ENCODE measurements at places on chromosomes 12 and 14. TPM values are rescaled to one million over a fixed set of nuclear protein-coding genes. Genes with fewer than 3 reads are reported as not detected.

The ANKS1B gene
- 16.5 TPM for total RNA-seq

The ADAMTS20 gene
- 0.21 TPM for total RNA-seq

The ANO6 gene
- 79.1 TPM for total RNA-seq

The FAR2 gene
- 15.2 TPM for total RNA-seq

The DPPA3 gene
- total RNA-seq: not detected

The PLEKHG7 gene
- total RNA-seq: not detected

The IFT81 gene
- 32.0 TPM for total RNA-seq

The CISTR gene
- total RNA-seq: not detected

Data from tongue (tissue), 3 donors.